Right renal pelvis (tissue), 4 donors: ENCODE measurements at places on chromosomes 6 and 20. TPM values are rescaled to one million over a fixed set of nuclear protein-coding genes. Genes with fewer than 3 reads are reported as not detected.

GRCh38 chr6:33820784-33821520 is 17.1 kb upstream of the MLN start:
- DNase-seq = no peak

- no peak for DNase-seq
Observed at GRCh38 chr6:88238065-88238464, 71.9 kb upstream of the CNR1 start.

GRCh38 chr20:58988565-58988882 is 7.5 kb downstream of the NELFCD start:
- no peak for DNase-seq

DNA sequence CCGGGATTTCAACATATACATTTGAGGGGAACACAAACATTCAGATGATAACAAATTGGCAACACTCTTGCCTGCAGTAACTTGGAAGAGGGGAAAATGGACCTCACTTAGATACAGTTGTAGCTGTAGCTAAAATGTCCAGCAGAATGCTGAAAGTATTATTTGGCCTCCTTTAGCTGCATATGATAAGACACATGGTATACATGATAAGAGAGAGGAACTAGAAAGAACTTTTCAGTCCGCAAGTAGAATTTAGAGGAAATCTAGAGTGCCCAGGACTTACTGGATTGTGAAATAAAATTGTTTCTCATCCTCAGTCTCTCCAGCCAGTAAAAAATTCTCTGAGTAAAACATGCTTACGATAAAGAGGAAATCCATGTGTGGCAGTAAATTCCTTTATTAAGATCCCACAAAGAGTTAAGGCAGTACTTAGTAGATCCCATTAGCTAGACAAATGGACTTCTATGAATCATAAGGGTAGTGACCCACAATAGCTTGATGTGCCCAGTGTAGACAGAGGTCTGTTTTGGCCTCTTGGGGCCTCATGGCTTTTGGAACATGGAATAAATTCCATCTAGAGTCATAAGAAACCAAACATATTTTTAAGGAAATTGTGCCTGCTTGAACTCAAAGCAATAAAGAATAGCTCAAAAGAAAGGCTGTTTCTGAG is 87.9 kb upstream of the RBM24 start:
- DNase-seq = no peak

DNA sequence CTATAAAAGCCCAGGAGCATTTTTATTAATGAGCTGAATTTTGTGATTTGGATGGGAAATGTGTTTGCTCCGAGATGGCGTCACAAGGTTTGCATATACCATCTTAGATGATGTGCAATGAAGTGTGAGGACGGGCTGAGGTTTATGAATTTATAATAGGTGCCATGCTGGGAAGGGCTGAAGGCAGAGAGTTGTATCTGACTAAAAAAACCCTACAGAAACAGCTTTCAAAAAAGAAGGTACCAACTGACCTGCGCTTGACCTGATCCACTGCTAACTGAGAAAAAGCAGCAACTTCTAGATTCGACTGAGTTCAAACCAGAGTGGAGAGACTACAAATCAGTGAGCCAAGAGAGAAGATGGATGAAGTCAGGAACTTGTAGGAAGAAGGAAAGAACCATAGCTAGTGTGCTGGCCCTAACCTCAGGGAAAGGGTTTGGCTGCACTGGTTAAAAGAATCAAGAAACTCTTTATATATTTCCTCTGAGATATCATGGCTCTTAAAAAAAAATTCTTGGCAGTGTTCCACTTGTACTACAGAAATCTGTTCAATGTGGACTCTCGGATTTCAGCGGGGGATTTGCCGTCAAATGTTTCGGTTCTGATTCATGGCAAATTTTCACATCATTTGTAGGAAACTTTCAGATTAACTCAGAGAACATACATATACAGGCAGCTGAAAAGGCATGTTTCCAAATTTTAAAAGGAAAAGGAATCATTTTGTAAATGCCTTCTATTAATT is 56.5 kb upstream of the HDGFL1 start:
- no peak for DNase-seq

GRCh38 chr6:11604836-11605506 is 67.4 kb downstream of the TMEM170B start:
- no peak for DNase-seq

DNA sequence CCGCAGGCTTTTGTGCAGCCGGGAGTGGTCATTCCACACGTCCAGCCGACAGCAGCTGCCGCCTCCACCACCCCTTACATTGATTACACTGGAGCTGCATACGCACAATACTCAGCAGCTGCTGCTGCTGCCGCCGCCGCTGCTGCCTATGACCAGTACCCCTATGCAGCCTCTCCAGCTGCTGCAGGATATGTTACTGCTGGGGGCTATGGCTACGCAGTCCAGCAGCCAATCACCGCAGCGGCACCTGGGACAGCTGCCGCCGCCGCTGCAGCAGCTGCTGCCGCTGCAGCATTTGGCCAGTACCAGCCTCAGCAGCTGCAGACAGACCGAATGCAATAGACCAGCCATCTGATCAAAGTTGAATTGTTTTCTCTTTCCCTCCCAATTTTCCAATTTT is 10.6 kb downstream of the RBM24 start:
- DNase-seq = no peak

GRCh38 chr6:149150801-149151398 is 166.6 kb upstream of the TAB2 start:
- no peak for DNase-seq

DNA sequence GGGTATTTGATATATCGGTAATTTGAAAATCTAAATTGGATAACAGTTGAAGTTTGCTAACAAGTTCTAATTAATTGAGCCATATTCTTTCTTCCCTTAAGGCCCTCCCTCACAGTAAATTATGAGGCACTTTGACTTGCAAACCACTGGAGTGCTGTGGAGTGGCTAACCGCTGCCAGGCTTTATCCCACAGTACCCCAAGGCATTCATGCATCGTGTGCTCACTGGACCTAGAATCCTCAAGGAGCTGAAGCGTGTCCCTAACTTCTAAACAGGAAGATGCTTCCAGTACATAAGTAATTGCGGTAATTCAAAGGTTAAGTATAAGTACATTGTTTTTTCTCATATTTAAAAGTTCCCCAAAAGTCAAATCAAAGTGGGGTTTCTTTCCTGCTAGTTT is 499.9 kb downstream of the TFAP2A start:
- DNase-seq = no peak

GRCh38 chr6:5606546-5606945 is 345.2 kb downstream of the FARS2 start:
- DNase-seq = no peak

DNA sequence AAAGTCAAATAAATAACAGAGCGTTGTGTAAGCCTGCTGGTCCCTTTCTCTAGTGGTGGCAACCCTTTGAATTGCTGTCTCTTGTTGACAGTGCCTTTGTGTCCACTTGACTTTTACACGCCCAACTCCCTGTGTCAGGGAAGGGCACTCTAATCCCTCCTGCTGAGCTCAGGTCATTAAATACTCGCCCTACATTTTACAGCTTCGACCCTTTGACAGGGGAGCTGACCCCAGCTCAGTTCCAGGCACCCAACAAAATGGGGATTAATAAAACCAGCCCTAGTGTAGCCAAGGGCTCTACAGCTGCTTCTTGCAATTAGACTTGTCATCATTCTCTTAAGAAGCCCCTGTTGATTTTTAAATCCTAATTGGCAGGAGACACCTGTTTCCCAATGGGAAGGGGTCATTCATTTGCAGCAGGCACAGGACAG is 308.2 kb downstream of the EYA4 start:
- no peak for DNase-seq

- DNase-seq = no peak
Observed at GRCh38 chr6:140379919-140380318, 1005.5 kb upstream of the CITED2 start.

DNA sequence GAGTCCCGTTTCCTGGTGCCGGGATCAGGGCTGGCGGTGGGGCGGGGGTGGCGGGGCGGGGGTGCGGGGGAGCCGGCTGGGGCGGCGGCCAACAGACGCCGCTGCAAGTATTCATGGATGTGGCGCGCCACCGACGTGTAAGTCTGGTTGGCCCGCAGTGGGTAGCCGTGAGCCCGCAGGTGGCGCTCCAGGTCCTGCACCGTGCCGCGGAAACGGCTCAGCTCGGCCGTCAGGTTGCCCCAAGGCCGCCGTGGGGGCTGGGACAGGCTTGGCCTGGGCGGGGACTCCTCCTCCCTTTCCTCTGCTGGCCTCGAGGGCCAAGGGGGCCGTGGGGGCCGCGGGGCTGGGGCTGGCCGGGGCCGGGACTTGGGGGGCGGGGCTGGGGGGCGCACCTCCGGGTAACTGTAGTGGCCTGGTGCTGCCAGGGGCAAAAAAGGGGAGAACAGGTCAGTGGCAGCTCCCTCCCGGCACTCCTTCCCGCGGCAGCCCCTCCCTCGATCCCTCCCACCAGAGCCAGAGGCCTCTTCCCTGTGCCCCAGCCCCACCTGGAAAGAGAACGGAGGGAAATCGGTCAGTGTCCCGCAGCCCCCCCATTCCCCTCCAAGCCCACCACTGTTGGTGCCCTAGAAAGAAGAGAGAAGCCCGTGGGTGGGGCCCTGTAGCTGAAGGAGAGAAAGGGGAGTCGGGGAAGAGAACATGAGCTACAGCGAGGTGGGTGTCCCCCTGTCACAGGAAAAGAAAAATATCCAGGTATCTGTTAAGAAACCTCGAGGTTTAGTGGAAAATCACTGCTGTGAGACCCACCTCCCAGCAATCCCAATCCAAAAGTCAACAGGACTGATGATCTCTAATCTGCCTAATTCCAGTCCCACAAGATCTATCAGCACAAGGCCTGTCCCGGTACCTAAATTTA is 21.3 kb downstream of the TNXB start:
- peak; percentile 55 for DNase-seq

DNA sequence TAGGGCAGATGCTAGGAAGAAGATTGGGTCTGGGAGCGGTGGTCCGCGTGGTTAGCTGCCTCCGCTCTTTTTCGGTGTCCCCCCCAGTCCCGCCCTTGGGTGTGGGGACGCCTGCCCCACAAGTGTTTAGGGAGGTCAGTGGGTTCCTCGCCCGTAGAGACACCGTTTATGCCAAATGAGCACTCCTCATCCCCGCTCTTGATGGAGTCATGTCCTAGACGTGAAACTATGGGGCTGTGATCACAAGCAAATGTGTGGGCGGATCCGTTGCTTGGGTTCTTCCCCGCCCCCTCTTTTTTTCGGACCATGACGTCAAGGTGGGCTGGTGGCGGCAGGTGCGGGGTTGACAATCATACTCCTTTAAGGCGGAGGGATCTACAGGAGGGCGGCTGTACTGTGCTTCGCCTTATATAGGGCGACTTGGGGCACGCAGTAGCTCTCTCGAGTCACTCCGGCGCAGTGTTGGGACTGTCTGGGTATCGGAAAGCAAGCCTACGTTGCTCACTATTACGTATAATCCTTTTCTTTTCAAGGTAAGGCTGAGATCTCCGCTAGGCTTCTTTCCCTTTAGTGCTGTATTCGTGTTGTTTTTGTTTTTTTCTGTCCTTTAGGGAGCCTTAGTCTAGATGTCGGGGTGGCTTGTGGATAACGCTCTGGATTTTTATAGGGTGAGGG is at the start of gene HSP90AB1:
TSS of gene HSP90AB1 (plus strand) at position 439 of the 675 bp plus-strand sequence. CDS start 1,529 bp downstream, outside the sequence.
- DNase-seq = peak; percentile 95

DNA sequence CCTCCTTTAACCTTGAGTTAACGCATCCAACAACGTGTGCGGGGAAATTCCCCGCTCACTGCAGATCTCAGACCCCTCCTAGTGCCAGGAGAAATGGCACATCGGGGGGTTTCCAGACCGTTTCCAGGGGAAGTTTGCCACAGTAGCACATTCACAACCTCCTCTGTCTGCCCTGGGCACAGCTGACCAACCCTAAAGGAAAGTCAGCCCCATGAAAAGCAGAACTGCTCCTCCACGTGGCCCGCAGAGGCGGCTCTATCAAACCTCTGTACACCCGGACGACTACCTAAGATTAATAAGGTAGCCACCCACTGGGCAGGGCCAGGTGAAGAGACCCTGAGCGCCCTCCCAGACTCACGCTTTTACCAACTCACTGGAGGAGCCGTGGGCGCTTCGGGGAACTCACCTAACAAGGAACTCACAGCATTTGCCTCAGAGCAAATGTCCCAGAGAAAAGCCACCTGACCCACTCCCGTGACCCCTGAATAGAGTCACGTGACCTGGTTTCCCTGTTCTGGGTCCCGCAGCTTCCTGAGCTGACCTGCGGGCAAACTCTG is 93.1 kb downstream of the PRND start:
- DNase-seq = no peak

DNA sequence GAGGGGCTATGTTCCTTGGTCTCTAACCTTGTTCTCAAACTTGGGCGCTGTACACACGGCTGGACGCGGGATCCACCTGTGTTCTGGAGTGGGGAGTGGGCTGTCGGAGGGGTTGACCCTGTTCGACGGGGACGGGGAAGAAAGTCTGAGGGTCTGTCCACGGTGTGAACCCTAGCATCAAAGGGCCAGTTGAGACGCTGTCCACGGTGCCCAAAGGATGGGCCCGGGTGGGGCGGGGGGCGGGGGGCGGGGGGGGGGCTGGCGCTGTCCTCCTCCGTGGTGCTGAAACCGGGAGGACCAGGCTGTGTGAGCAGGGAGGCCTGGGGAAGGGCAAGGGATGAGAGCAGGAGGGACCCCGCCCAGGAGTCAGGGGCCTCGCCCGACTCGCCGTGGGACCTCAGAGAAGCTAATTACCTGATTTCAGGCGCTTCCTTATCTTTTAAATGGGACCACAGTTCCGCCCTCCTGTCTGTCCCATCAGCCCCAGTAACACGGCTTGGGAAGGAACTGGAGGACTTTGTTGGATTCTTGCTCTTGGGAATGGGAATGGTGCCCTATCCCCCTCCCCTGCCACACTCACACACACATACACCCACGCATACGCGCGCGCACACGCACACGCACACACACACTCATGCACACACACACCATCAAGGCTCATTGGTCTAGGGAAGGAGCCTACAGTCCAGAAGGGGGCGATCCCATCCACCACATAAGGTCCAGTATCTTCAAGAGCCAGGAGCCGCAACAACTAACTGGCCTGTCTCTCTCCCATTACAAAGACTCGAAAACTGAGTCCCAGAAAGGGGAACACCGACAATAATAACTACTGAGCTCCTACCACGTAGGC is 1.0 kb upstream of the VSTM2L start:
- DNase-seq = no peak

DNA sequence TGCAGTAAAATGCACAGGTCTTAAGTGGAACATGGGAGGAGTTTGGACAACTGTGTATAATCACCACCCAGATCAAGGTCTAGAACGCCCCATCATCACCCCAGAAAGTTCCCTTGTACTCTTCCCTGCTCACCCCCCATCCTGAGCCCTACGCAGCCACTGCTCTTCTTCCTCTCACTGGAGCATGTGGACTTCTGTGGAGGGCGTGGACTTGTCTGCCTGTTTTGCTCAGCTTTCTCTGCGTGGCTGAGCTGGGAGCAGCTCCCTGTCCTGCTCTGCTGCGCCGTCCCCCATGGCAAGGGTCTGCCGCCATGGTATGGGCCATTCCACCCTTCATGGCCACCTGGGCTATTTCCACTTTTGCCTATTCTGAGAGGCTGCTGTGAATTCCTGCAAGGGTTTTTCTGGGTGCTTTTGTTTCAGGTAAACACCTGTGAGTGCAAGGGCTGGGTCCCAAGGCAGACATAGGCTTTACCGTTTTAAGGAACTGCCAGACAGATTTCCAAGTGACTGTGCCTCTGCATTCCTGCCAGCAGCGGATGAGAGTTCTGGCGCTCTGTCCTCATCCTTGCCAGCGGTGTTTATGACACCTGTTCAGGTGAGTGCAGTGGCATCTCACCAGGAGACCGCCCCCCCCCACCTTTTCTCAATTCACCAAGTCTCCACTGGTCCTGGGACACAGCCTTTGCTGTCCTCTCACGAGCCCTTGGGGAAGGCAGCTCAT is 19.7 kb downstream of the PCK1 start:
- no peak for DNase-seq

ZSCAN9 gene
- polyA plus RNA-seq = 31.4 TPM

NKAPL gene
- polyA plus RNA-seq = 2.5 TPM

ULBP2 gene
- 0.91 TPM for polyA plus RNA-seq

VARS2 gene
- 39.3 TPM for polyA plus RNA-seq

CD83 gene
- 12.5 TPM for polyA plus RNA-seq

SPATA25 gene
- 3.8 TPM for polyA plus RNA-seq

PRPH2 gene
- 2.1 TPM for polyA plus RNA-seq

OXT gene
- polyA plus RNA-seq = 0.69 TPM
